ENCODE measurements at places on chromosomes 7 and 10.

- DNase-seq: no peak
Measured at GRCh38 chr7:131145770-131146169, 181.9 kb upstream of the MKLN1 start.

- DNase-seq: no peak
Measured at GRCh38 chr7:99331002-99331401, 5.3 kb downstream of the ARPC1A start.

DNA sequence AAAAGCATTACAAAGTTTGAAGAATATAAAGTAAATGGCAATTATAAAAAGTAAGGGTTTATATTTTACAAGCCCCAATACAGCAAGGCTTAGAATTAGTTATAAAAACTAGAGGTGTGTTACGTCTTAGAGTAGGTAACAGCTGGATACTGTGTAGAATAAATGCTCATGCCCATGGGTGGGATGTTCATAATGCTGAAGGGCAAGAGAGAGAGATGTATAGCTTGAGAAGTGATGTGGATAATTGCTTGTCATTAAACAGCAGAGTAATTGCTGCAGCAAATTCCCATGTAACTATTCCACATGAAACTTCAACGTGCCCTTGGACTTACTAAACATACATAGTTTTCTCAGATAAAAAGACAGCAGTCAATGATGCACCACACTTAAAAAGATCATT lies 233.8 kb downstream of the IMMP2L start:
- DNase-seq: no peak

GRCh38 chr7:38902449-38902848 lies 6.5 kb downstream of the VPS41 start:
- no peak for DNase-seq

GRCh38 chr7:138575897-138576428 lies 115.9 kb downstream of the TRIM24 start:
- no peak for DNase-seq

GRCh38 chr10:78740976-78741915 lies 327.5 kb upstream of the ZMIZ1 start:
- DNase-seq: no peak

DNA sequence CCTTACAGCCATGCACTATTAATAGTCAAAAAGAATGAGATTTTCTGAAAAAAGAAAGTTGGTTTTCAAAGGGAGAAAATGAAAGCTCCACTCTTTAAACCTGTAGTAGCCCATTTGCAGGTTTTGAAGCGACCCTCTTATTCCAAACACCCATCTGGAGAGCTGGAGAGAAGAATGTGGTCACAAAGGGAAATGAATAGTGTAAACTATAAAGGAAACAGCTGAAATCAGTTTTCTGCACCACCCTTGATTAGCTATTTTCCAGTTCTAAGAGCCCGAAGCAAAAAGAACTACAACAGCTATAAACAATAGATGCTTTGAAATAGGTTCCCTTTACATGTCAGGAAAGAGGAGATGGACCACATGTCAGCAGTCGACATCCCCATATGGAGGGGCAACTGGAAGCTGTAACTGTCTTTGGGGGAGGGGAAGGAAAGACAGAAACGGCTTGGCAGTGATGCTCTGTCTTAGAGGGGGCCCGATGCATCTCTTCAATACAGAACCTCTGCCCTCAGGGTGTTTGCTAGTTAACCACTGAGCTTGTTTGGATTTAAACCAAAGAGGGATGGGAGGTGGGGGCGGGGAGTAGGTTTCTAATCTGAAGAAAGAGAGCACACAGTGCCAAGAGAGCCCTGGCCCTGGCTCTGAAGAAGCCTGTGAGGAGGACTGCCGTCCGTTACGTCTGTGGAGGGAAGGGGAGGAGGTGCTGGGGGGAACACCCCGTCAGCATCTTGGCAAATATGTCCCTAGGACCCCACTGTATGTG lies 55.3 kb downstream of the CPVL start:
- DNase-seq: no peak

- DNase-seq: no peak
Measured at GRCh38 chr7:52786174-52786573, 249.3 kb upstream of the POM121L12 start.

DNA sequence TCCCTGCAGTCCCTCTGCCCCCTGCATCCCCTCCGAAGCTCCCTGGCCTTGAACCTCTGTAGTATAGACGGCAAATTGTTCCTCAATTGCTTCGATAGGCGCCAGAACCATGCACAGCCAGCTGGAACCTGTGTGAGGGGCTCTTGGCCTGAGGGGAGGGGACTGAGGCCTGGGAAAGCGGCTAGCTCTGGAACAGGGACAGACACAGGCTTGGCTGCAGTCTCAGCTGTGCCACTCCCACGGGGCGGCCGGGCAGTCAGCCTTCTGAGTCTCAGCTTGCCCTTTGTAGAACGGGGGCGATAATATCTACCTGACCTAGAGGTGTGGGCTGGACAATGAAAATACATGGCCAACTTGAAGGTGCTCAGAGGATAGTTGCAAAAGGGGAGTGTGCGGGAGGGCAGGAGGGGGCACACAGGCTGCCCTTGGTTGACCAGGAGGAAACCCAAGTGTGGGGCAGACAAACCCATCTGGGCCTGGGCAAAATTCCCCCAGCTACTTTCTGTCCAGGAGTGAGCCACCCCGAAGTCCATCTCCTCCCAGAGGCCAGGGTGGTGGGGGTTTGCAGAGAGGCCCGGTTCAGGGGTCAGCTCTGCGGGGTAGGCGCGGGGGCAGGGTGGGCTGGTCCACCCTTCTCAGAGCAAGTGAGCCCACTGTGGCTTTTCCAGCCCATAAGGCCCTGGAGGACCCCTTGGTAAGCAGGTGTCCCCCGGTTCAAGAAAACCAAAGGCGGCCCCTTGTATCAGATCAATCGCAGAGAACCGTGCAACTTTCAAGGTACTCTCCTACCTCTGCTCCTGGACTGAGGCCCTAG lies 4.6 kb downstream of the CRYGN start:
- DNase-seq: no peak

DNA sequence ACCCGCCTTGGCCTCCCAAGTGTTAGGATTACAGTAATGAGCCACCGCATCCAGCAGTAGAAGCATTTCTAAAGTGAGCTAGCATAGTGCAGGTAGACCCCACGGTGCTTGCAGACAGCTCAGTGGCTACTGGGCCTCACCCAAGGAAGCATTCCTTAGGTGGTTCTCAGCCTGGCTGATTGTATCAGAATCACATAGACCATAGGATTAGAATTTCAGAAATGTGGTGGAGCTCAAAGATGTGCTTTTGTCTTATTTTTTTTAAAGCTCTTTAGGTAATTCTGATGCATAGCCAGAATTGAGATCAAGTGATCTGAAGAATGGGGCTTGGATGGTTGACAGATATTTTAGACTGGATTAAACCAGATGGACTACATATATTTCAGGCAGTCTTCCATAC lies 10.9 kb downstream of the ANLN start:
- no peak for DNase-seq

DNA sequence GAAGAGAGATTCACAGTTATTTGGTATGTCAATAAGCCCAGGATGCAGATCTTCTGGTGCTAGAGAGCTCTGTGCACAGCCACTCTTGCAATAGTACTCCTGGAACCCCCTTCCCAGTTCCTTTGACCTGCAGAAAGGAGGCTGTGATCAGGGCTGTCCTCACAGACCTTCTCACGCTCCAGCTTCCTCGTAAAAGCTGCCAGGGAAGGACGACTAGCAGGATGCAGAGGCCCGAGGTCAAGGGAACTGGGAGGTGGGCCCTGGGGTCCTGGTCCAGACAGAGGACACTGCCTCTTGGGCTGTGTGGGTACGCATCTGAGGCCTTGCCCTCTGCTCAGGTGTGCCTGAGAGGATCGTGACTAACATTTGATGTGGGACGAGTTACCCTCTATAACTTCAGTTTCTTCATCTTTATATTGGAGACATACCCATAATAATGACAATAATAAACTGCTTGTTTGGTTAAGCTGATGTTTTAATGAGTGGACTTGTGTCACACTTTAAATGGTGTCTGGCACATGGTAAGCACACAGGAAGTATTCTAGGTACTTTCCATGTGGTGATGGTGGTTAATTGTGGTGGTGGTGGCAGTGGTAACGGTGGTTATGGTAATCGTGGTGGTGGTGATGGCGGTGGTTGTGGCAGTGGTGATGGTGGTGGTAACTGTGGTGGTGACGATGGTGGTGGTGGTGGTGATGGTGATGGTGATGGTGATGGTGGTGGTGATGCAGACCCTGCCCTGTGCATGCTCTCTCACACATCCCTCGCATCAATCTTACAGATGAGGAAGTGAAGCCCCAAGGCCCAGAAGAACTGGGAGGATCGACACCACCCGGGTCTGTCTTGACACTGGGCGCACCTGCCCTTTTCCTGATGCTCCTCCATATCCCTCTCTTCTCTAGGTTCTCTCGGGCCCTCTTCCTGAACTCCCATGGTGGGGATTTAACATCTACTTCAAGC lies 235.2 kb upstream of the GRB10 start:
- no peak for DNase-seq

DNA sequence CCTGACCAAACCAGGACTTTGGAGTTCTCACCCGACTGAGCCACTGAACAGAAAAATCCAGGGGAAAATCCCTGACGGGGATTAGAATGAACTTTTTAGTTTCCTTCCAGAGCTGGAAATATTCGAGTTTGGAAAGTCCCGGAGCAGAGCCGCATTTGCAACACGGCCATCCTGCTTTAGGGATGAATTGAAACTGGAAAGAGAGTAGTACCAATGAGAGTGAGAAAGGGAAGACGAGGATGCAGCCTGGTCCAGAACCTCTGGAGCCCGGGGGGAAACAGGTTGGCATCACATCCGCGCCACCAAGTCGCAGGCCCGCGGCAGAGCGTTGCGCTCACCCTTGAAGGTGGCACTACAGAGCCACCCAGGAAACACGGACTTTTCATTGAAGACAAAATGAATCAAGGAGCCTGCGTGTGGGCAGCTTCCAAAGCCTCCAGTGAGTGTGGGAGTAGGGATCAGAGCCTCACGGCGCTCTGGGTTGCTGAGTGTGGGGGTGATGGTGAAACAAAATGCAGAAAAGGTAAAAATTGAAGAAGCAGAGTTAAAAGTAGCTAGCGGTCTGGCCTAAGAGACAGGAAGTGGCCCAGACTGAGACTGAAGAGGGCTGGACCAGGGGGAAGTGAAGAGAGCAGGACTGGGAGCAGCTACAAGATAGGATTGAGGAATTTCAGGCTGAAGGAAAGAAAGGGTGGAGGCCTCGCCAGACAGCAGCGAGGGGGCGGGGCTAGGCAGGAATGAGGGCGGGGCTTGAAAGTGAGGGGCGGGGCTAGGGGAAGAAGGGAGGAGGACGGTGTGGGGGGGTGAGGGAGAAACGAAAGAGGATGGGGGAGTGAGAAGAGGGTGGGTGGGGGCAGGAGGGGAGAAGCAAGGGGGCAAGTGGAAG lies 1.8 kb downstream of the SMURF1 start:
- DNase-seq: peak; percentile 67

GRCh38 chr7:37015353-37016034 lies 291.2 kb upstream of the AOAH start:
- DNase-seq: no peak

DNA sequence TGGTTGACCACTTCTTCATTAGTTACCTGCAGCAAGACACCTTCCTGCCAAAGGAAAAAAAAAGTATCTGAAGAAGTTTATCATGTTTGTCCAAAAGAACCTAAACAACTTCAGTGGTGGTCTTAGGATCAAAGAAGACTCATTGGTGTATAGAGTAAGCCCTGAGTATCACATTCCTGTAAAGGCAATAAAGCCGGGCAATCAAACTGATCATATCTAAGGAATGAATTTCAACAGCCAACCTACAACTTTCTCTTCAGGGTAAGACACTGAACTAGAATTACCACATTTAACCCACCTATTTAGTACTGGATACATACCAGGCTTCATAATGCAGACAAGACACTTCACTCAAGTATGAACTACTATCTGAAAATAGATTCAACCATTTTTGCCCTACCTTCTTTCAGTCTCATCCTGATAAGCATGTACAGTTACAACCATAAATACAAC lies 10.1 kb downstream of the HNRNPA2B1 start:
- DNase-seq: no peak

GRCh38 chr7:3568516-3568915 lies 267.5 kb downstream of the SDK1 start:
- no peak for DNase-seq

GRCh38 chr10:124566222-124566888 lies 104.7 kb downstream of the LHPP start:
- no peak for DNase-seq

DNA sequence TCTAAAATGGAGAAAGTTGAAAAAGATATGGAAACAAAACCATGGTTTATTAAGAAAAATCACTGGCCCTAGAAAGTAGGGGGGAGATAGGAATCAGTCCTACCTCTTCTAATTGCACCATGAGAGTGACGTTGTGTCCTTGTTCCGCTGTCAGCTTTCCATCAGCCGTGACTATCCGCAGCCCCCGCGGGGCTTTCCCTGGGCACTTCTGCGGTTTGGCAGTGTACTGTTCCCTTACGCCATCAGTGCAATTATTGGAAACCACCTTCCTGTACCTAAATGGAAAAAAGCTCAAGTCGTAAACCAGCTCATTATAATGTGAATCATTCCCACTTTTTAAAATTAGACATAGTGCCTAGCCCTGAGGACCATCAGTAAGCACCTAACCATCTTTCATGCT lies 512.2 kb downstream of the SORCS1 start:
- DNase-seq: no peak

DNA sequence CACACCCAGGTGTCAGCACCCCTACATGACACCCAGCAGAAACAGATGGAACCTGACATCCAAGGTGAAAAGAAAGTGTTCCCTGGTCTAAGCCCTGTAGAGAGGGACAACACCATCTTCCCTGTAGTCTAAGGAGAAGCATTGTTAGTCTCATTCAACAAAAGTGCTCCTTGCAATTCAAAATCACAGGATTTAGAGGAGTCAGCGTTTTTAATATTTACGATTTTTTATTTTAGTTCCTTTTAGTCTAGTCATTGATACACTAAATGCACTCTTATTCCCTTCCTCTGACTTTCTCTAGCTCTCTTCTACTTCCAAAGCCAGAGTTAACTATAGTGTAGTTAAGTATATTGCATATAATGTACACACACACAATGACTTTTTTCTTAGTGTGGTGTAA lies 163.0 kb downstream of the TPK1 start:
- DNase-seq: no peak

- DNase-seq: no peak
Measured at GRCh38 chr7:10789170-10789569, 184.5 kb upstream of the PHF14 start.

DNA sequence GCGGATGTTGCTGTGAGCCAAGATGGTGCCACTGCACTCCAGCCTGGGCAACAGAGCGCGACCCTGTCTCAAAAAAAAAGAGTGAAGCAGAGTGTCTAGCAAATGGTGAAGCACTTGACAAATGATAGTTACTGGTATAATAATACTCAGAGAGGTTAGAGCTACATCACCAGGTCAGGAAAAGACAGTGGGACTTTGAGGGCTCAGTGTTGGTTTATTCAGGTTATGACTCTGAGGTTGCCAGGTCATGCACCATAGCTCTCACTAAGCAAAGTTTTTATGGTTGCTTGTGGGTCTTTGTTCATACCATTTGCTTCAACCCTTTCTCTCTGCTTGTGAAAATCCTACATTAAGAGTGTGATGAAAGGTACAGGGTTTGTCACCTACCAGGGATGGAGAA lies 13.6 kb downstream of the MRPS33 start:
- DNase-seq: no peak

All from AG08395 (cell line).